ENCODE measurements at places on chromosomes 1 and 21.

DNA sequence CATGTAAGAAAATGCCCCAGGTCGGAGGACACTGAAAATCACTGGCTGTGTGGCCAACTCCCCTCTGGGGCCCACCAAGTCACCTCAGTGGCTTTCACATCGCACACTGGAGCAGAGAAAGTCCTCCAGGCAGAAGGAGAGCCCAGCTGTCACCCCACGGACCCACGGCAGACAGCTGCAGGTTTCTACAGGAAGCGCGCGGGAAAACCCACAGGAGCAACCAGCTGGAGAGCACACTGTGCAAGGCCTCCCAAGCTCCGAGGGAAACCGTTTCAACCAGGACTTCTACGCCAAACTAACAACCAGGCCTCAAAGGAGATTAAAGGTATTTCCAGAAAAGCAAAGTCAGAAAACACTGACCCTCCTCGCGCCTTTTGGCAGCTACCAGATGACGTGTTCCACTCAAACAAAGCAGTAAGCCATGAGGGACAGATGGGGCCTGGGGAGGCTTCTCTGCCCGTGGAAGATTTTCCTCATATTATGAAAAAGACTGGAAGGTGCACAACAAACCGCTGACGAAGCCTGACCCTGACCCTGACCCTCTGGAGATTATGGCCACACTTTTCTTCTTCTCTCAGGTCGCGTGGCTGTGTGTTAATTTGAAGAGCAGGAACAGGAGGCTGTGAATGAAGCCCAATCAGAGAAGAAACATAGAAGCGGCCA, 21.0 kb downstream of the WDR4 start:
- no peak for DNase-seq

- DNase-seq, result peak; percentile 48
Observed at GRCh38 chr1:22611530-22611947, 24.9 kb upstream of the C1QA start.

DNA sequence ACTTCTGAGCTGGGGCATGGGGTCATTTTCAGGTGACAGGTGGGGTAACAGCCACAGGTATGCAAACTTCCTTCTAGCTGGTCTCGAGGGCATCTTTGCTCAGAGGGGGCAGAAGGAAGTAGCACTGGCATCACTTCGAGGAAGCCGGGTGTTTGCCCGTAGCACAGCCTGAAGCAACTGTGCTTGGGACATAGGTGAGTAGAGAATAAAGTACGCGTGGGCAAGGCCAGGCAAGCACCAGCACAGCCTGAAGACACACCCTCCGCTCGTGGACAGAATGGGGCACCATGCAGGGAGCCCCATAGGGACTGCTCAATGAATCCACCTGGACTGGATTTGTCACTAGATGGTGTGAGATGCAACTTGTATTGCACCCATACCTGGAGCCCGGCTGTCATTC, 167.1 kb downstream of the KCNJ6 start:
- DNase-seq, result no peak

GRCh38 chr1:15328351-15329103, 81.2 kb upstream of the EFHD2 start:
- DNase-seq, result peak; percentile 73

DNA sequence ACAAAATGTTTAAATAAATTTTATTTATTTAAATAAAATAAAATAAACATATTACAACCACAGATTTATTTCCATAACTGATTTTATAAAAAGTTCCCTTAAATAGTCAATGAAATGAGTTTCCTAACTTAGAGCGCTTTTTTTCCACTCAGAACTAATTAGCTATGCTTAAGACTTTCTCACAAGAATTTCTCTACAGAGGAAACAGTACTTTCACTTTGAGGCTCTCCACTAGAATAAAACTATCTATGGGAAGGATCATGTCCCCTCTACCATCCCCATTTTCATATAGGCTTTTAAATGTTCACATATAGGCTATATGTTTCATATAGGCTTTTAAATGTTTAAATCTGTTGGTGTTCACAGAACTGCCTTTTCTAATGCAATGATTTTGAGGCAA, 40.0 kb upstream of the DPH5 start:
- DNase-seq, result no peak

- DNase-seq, result no peak
Observed at GRCh38 chr1:212366901-212367300, 47.8 kb downstream of the PACC1 start.

All from inflammatory macrophage (primary cell).